ENCODE measurements at places on chromosomes 6 and 20. TPM values are rescaled to one million over a fixed set of nuclear protein-coding genes. Genes with fewer than 3 reads are reported as not detected.

DNA sequence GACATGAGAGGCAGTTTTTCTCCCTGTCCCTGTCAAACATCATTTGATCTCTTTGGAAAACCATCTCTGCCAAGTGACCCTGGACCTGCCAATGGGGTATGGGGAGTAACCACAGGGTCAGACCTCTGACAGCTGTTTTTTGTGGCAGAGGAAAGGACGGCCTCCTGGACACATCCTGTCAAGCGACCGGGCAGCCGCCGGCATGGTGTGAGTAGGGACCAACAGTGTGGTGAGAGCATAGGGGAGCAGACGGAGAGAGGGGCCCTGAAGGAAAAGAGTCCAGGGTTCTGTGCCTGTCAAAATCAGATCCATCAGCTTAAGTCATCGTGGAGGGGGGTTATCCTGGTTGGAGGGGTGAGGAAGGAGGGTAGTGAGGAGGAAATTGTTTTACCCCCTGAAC lies 10.1 kb downstream of the DNTTIP1 start:
- no peak for DNase-seq

GRCh38 chr20:61391812-61392520 lies 139.9 kb downstream of the CDH4 start:
- no peak for DNase-seq

GRCh38 chr6:135008072-135008940 lies 46.3 kb downstream of the HBS1L start:
- DNase-seq: no peak

GRCh38 chr6:63764318-63764916 lies 128.8 kb downstream of the PHF3 start:
- no peak for DNase-seq

DNA sequence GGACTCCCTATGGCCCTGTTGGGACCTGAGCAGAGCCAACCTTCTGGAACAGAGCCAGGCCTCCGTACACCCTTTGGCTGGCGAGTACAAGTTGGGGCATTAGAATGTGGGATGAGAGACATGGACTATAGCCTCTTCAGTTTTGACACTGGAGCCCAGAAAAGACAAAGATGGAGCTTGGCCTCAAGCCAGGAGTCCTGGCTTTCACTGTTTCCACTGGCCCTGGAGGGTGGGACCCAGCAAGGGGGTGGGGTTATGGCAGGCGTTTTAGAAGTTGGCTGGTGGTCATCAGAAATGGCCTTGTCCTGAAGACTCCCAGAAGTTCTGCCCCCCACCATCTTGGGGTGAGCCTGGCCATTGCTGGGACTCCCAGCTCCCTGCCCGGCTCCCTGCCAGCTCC lies 21.8 kb downstream of the ITPR3 start:
- DNase-seq: no peak

DNA sequence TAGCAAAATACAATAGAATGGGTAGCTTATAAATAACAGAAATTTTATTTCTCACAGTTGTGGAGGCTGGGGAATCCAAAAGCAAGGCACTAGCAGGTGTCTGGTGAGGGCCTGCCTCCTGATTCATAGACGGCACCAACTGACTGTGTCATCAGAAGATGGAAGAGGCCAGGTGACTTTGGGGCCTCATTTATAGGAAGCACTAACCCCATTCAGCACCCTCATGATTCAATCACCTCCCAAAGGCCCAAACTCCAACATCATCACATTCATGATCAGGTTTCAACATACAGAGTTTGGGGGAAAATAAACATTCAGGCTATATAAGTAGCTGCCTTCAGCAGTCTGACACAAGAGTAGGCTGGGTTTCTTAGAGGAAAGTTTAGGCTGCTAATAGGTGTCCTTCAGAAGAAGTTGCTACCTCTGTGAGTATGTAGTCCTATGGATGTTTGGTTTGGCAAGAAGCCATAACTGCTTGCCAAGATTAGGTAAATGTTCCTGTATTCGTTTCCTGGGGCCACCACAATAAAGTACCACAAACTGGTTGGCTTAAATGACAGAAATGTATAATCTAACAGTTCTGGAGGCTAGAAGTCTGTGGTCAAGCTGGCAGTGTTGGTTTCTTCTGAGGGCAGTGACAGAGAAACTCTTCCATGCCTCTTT lies 48.8 kb downstream of the NT5E start:
- no peak for DNase-seq

DNA sequence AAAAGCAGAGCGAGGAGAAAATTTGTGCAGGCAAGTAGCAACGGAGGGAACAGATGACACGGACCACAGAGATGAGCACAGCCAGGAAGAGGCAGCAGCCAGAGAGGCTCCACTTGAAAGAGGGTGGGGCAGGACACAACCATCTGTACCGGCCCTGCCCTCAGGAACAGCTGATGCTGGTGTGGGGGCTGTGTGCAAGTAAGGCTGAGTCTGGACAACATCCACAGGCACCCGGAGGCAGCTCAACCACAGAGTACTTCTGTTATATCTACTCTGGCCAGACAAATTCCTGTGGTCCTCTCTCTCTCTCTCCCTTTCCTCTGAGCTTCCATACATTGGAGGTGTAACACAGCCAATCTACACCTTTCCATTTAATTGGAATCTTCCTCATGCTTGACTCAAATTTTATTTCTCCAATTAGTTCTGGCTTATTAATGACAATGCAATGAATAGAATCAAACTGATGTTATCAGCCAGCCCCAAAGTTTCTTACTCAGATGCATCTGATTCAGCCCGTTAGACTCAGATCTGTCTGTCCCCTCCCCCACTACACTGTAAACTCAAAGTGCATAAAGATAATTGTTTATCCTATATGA lies 24.9 kb downstream of the KIF13A start:
- peak; percentile 71 for DNase-seq

GRCh38 chr6:139325125-139325524 lies 33.3 kb upstream of the TXLNB start:
- DNase-seq: no peak

Gene CRIP3
- not detected for total RNA-seq

DNA sequence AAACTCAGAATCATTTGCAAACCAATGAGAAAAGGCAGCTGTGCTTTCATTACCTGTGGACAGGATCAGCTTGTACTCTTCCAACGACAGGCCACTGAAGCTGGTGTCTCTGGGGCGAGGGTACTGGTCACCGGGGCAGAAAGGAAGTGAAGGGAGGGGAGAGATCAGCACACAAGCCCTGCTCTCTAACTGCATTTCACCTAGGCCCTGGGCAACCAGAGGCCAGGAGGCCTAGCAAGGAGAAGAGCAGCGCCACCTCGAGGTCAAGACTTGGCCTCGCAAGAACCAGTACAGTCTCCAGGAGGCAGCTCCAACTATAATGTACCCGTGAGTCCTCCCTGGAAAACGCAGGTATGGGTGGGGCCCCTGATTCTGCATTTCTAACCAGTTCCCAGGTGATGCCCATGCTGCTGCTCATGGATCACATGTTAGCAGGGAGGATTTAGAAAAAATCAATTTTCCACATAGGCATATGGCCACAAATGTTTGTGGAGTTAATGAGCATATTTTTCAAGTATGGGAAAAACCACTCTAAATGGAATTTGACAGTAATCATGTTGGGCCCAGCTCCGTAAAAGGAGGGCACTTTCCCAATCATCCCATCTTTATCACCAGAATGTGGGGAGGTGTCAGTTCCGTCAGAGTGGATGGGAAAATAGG lies 11.0 kb downstream of the UQCC2 start:
- DNase-seq: peak; percentile 83

Gene CCN5
- total RNA-seq: 9.6 TPM

- no peak for DNase-seq
These were observed 9.4 kb upstream of the STX11 start for GRCh38 chr6:144140867-144141266.

- DNase-seq: no peak
These were observed 6.4 kb downstream of the BLOC1S5 start for GRCh38 chr6:8057793-8058192.

GRCh38 chr6:28402197-28402596 lies 2.6 kb upstream of the ZSCAN12 start:
- DNase-seq: no peak

DNA sequence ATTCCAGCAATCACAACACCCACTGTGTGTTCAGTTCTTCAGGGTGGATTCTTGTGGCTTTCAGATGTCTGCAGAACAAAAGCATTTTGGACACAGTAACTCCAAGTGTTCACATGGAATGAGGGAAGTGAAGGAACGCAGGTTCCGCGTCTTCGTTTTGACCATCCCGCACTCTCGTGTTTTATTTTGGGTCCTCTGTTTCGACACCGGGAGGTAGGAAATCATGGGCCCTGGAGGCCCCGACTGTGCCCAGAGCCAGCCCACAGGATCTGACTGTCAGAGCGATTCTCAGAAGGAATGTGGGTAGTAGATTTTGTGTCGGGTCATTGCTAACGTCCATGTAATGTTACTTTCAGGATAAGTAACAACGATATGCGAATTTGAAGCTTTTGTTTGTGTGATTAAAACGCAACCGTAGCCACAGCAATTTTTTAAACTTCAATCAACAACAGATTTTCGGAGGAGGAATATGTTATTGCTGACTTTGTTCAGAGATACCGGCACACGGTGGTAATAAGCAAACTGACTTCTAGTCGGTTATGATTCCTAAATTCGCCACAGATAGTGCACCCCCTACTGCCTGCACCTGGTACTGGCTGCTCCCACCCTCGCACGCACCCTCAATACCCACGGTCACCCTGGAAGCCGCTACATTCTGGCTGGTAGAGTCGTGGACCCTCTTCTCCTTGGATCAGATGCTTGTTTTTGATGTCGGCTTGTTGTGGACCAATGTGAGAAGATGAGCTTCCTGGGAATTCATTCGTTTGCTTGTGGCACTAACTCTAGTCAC lies 10.5 kb downstream of the NPEPL1 start:
- no peak for DNase-seq

- no peak for DNase-seq
These were observed 2.0 kb downstream of the FYN start for GRCh38 chr6:111871207-111871606.

DNA sequence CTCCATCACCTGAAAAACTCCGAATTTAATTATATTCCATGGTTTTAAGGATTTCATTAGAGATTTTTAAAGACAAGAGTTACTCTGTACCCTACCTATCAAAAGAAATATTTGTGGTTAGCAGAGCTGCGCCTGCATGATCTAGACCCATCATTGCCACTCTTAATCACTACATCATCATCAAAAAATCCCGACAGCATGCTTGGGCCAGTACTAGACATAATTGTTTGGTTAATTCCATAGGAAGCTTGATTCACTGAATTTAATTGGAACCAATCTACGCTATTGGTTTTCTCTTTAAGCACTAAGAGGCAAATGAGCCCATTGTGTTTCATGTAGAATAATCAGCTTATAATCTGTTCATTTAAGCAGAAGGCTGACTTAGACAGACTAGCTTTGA lies 33.4 kb upstream of the RNF217 start:
- no peak for DNase-seq

DNA sequence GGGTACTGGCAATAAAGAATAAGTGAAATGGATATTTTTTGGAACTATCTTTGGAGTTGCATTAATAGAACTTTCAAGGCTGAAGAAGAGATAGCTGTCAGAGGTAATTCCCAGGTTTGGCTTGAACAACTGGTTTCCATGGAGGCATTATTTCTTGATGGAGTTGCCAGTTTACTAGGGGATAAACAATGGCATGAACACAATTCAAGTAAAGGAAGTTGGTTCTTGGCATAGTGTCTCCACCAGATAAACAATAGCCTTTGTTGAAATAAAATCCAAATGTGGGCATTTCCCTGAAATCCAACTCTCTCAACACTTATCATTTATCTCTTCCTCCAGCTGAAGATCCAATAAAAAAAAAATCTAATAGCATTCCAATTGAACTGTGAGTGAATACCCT lies 454.9 kb downstream of the C6orf118 start:
- no peak for DNase-seq

GRCh38 chr6:27847706-27848105 lies 64.5 kb downstream of the OR2B2 start:
- DNase-seq: no peak

GRCh38 chr6:31701666-31702404 lies 1.3 kb downstream of the ABHD16A start:
- peak; percentile 64 for DNase-seq

Gene CST2
- total RNA-seq: not detected

Gene SLC22A16
- not detected for total RNA-seq

- DNase-seq: no peak
These were observed 27.4 kb downstream of the TGM6 start for GRCh38 chr20:2408111-2408510.

Gene MEA1
- total RNA-seq: 27.3 TPM

- DNase-seq: peak; percentile 70
These were observed 5.3 kb upstream of the FOXC1 start for GRCh38 chr6:1604158-1605003.

Gene FGD2
- 1.7 TPM for total RNA-seq

All from psoas muscle (tissue), 8 donors.